Naive B cell (primary cell): ENCODE measurements at places on chromosomes 5 and 9. TPM values are rescaled to one million over a fixed set of nuclear protein-coding genes. Genes with fewer than 3 reads are reported as not detected.

The SMAD5 gene
- polyA plus RNA-seq, result 22.2 TPM

DNA sequence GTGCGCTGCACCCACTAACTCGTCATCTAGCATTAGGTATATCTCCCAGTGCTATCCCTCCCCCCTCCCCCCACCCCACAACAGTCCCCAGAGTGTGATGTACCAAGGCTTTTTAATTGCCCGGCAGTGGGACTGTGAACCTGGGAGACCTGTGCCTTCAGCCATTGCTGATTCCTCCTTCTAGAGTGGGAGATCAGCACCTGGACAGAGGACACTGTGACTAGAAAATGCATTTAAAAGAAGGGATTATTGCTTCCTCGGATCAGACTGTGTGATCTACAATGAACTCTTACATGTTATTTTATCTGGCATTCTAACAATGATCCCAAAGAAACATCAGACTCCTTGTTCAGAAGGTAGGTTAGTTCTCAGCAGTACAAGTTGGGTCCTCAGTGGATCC is 25.9 kb downstream of the CTSL start:
- no peaks in the 10 kb centered on the region for H3K4me1 ChIP-seq
- H3K27ac ChIP-seq, result no peak overlapping the region
- no peaks in the 10 kb centered on the region for H3K27me3 ChIP-seq
- DNase-seq, result no peak

The RBM27 gene
- 6.1 TPM for polyA plus RNA-seq

DNA sequence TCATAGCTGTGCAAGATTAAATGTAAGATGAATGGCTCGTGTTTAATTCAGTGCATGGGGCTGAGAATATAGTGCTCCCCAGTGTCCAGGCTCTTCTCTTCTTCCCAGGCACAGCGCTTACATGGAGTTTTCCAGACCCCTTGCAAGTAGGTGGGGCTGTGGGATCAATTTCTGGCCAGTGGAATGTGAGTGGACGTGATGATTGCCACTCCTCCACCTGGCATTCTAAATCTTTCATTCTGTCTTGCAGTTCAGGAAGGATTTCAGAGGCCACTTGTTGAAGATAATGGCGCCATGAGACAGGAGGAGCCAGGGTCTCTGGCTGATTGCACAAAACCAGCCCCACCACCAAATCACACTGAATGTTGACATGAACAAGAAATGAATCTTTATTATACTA is 7.2 kb upstream of the PIP5K1B start:
- DNase-seq, result no peak
- H3K4me1 ChIP-seq, result peaks cover 15% of the 10 kb centered on the region
- no peak overlapping the region for H3K27ac ChIP-seq
- H3K27me3 ChIP-seq, result peaks cover 4% of the 10 kb centered on the region
- no peaks in the 10 kb centered on the region for H3K36me3 ChIP-seq
- no peak overlapping the region for H3K4me3 ChIP-seq

DNA sequence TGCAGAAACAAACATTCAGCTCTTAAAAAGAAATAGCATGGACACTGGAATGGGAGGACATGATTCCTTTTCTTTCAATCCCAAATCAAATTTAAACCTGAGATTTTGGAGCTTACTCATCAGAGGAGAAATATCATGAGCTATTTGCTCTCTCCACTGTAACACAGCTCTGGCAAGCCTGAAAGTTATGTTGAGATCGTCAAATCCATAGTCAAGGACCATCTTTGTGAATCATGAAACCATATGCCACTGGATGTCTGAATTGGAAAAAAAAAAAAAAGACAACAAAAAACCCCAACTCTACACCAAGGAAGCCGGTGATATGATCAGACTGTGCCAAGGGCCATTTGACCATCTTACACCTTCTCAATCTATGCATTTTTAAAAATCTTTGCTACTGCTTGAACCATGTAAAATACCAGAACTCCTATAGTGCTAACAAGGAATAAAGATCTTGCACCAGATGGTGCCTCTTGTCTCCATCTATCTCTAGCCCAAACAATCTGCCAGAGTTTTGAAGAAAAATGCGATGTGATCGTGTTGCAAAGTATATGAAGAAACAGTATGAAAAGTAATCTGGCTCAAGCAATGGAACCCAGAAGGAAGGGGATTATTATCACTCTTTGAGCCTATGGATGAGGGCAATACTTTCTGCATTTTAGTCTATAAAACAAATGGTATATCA is 138.1 kb upstream of the MEF2C start:
- H3K27ac ChIP-seq, result no peak overlapping the region
- H3K27me3 ChIP-seq, result no peaks in the 10 kb centered on the region
- DNase-seq, result no peak
- H3K4me1 ChIP-seq, result peaks cover 7% of the 10 kb centered on the region
- no peak overlapping the region for H3K4me3 ChIP-seq
- H3K36me3 ChIP-seq, result peaks cover 7% of the 10 kb centered on the region

DNA sequence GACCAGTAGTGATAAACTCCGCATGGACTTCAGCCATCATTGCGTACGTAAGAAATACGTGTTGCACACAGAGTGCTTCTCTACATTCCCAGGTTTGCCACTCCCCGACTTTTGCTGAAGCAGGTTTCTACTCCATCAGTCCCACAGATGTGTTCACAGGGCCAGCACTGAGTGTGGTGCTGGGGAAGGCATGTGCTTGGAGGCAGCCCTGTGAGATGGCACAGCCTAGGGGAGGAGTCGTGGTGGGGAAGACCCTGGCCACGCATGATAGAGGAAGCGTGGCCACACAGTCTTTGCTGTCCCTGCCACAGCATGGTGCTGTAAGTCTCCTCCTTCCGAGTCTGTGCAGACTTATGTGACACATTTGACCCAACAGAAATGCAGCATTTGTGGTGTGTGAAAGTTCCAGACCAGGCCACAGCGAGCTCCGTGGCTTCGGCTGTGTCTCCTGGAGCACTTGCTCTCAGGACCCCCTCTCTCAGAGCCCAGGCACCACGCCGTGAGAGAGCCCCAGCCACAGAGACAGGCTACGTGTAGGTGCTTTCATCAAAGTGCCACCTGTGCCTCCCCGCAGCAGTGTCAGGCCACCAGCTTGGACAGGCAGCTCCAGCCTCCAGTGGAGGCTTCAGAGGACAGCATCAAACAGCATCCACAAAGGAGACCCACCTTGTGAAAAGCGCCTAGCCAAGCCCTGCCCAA is 197.8 kb downstream of the AUH start:
- peak; percentile 62 for DNase-seq
- peak overlapping the region; percentile 81 for H3K27ac ChIP-seq
- peak overlapping the region; percentile 73 for H3K4me3 ChIP-seq
